NCI-H1092 (cell line): ENCODE measurements at places on chromosomes 4 and X.

- peak; percentile 55 for DNase-seq
These were observed 145.8 kb upstream of the ATP6AP2 start for GRCh38 chrX:40434947-40435346.

DNA sequence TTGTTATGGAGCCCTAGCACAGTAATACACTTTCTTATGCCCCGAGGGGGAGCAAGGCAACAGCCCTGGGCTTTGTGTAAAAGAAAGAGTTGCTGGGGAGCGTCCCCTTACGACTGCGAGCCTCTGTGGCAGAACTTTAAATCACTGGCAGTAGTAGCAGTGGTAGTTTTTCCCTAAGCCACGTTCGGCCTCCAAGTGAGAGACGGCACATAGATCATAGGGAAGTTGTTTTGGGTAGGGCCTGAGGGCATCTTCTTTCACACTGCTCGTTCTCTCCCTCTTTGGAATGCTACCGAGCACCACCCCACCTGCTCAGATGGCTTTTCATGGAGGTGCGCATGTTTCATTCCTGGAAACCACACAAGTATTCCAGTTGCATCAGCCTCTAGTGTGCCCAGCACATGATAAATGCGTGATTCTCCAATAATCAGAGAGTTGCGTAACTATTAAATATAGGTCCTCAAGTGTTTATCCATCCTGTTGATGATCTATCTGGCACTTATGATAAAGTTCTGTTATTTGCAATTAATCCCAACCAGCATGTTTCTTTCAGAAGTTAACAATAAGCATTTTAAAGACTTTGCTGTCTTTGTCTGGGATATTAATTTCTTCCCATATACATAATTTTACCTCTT is 7.0 kb upstream of the SYNPO2 start:
- DNase-seq: no peak

DNA sequence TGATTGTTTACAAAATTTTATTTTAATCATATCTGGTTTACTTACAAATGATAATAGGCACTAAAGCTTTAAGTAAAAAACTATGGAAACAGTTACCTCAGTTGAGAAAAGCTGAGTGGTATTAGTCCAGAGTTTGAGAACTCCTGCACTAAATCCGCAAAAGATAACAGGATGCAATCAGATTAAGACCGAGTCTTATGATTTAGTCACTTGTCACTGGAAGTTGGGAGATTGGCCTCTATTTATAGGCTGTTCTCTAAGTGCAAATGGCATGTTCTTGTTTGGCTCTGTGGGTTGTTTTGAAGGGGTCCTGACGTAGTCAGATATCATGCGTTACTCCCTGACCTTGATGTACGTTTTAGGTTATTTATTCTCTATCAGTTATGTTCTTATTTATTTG is 6.3 kb downstream of the GPAT3 start:
- no peak for DNase-seq

- DNase-seq: no peak
These were observed 1297.3 kb downstream of the C4orf33 start for GRCh38 chr4:130393231-130393630.

GRCh38 chr4:2673157-2673556 is 83.0 kb downstream of the TNIP2 start:
- DNase-seq: no peak

DNA sequence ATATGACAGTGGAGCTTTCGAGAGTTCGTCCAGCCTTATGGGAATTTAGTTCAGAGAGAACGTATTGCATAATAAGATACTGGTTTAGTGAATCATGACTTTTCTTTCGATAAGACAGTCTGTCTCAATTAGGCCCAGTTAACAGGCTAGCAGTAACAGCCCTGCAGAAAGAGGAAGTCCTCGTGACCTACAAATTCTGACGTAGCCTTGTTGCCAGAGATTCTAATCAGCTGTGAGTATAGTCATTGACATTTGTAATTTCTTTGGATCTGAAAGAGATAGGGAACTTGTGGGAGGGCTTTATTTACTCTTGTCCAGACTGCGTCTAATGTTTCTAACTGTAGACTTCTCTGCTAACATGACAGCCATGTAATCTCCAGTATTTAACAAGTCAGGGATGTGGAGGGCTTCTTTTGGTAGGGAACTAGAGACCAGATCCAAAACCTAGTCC is 15.8 kb downstream of the ART3 start:
- DNase-seq: no peak

DNA sequence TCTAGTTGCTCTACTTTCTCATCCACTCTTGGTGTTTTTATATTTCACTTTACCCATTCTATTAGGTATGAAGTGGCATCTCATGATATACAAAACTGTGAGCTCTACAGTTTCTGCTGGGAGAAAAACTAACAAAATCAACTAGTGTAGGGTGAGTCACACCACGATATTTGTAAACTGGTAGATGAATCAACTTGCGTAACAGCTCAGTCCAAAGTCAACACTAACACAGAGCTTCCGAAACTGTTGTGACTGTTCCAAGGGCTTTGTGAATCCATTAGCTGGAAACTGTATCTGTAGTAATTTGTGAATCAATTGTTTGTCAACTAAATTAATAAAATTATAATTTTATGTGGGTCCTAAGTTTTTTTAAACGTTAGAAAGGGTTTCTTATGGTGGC is 119.8 kb upstream of the TSPAN5 start:
- DNase-seq: no peak

DNA sequence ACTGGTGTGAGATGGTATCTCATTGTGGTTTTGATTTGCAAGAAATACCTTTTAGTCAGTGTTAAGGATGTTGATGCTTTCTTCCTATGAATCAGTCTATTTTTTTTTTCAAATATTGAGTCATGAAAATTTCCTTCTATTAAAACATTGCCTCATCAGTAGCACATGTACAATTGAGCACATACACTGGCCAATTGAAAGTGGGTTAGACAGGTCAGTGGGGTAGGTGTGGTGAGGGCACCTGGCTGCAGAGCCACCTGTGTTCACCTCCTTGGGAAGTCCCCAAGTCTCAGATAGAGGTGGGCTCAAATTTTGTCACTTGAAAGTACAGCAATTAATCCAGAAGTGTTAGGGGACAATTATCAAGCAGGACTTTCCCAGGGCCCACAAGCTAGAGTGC is 243.7 kb downstream of the SPRY1 start:
- no peak for DNase-seq

GRCh38 chr4:6812766-6813165 is 30.2 kb downstream of the KIAA0232 start:
- DNase-seq: no peak

- no peak for DNase-seq
These were observed 173.5 kb downstream of the GRID2 start for GRCh38 chr4:92477298-92477697.

DNA sequence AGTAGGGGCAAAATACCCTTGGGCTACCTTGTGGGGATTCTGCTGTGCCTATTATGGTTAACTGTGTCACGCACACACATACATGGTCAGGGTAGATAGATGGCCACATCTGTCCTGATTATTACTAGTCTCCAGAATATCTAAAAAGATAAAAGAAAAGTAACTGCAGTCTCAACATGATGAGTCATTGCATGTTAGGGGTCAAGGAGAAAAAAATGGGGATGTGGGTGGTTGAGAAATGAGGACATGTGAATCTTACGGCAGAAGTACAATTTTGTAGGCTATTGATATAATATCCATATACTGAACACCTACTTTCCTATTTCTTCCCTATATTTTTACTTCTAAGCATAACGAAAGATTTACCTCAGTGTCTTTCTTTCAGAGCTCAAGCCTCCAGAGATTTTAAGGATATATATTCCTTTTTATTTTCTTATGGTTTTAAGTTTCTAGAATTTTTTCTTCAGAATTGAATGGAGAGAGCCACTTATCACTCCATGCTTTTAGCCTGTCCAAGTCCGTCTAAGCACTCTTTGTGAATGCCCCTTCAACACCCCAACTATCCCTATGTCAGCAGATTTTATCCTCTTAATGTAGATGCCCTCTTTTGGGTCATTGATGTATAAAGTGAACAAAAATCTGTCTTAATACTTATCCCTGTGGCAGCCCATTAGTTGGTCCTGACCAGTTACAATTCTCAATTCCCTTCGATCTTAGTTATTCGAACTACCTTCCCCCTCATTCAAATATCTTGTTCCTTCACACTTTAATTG is 642.2 kb downstream of the IQCM start:
- no peak for DNase-seq

- DNase-seq: no peak
These were observed 8.2 kb downstream of the SH3TC1 start for GRCh38 chr4:8207314-8207713.

DNA sequence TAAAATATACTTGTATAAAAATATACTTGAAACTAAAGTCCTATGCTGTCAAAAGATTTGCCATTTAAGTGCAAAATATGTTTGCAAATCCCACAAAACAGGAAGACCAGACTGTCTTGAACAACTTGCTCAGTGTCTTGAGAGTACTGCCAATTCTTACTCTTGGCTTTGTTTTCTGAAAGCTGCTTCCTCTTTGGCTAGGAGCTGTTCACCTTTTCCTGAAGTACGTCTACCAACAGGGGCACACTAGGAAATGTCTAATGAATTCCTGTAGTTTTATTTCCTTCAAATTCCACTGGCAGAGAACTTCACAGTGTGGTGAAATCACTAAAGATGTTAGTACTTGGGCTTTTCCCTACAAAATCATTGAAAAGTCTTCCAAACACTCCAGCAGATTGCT is 46.4 kb upstream of the ABCG2 start:
- no peak for DNase-seq

- DNase-seq: no peak
These were observed 192.2 kb upstream of the HS3ST1 start for GRCh38 chr4:11620861-11621260.

- no peak for DNase-seq
These were observed 34.0 kb downstream of the BANK1 start for GRCh38 chr4:101824500-101824899.

DNA sequence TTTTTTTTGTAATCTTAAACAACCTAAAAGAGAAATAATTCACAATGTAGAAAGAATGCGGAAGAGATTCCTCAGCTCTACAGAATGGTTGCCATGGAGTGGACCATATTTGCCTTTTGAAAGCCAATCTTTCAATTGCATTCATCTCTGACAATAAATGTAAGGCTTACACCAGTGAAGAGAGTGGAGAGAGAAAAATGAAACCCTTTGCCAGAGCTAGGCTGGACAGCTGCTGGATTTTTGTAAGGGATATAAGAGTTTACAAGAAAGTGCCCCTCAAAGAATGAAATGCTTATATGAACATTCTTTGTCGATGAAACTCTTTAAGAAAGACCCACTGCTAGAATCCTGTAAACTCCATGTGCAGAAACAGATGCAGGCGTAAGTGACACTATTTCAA is 66.0 kb upstream of the FAT1 start:
- DNase-seq: no peak

GRCh38 chrX:44265559-44265958 is 77.9 kb downstream of the EFHC2 start:
- no peak for DNase-seq

GRCh38 chr4:139814323-139815015 is 148.8 kb downstream of the MGST2 start:
- peak; percentile 55 for DNase-seq

DNA sequence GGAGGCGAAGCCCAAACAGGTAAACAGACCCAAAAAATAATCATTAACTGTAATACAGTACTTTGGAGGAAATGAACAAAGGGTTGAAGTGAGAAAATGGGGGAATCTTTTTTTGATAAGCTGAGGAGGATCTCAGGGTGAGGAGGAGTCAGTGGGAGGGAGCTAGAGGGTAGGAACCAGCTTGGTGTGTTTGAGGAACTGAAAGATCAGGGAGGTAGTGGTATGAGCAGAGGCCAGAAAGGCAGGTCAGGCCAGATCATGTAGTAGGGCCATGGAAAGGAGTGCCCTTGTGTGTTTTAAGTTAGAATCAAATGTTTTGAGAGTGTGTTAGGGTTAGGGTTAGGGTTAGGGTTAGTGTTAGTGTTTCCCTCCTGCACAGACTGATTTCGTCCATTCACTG is 48.8 kb downstream of the PPP2R2C start:
- DNase-seq: no peak

DNA sequence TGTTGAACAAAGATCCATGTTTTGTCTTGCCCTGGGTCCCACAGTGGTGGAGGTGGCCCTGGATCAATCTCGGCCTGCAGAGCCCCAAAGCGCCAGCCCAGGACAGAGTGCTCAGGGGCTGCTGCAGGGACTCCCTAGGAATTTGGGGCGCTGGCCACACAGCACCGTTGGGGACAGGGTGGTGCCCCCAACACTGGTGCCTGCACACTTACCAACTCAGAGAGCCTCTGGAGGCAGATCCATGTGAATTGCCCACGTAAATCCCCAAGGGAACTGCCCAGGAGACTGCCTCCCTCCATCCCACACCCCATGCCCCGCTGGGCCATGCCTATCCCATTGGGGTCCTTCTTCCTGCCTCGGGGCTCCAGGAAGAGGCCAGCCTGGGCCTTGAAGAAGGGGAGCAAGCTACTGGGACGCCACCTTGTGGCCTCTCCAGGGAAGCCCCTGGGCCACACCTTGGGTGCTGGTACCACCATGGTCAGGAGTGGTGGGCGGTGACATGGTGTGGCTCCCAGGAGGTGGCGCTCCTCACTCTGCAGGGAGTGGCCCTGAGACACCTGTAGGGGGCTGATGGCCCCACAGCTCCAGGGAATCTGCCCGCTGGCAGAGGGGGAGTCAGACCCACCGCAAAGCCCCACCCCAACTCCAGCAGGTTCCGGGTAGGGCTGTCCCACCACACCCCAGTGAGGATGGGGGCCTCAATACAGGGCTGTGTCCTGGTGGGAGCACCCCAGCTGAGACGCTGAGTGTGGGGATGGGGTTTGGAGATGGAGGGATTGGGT is 22.8 kb downstream of the CFAP99 start:
- DNase-seq: peak; percentile 60

DNA sequence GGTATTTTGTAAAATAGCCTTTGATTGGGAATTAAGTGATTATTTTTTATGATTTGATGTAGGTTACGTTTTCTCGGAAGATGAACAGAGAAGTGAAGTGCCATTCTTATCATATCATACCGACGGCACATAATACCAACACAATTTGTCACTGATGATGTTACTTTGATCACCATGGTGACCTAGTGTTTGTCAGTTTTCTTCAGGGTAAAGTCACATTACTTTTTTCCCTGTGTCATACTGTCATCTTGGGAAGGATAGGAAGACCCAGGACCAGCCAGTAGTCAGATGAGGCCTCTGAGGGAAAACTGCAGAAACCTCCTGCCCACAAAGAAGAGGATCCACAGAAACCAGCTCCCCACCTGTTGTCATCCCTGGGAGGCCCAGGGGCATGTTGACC is 1.3 kb upstream of the MAGEC1 start:
- DNase-seq: no peak

DNA sequence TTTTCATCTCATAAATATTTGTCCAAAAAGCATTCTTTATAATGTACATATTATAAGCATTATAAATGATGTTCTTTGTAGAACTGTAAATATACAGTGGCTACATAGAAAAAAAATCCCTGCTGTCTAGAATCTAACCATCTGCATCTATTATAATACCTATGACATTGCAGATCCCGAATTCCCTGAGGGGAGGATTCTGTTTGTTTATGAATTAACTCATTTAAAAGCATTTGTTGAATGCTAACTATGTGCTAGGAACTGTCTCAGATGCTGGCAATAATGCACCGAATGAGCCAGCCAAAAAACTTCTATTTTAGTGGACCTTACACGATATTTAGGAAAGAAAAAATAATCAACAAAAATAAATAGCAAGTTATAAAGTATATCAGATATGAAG is 189.6 kb downstream of the PACRGL start:
- DNase-seq: no peak
